ENCODE measurements at places on chromosomes 6 and 20.

DNA sequence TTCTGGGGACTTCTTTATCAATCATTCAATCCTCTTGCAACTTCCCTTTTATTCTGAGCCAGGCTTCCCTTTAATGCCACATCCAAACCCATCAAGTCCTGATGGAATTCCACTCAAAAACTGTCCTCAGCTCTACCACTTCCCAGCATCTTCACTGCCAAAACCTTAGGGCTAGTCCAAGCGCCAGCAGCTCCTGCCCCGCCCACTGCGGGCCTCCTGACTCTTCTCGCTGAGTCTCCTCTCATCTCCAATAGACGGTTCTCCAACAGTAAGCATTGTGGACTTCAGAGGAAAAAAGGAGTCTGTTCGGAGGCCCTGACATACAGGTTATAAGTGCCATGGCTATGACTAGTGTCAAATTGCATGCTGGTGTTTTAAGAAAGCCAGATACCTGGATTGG lies 38.7 kb upstream of the CNKSR3 start:
- DNase-seq: no peak

DNA sequence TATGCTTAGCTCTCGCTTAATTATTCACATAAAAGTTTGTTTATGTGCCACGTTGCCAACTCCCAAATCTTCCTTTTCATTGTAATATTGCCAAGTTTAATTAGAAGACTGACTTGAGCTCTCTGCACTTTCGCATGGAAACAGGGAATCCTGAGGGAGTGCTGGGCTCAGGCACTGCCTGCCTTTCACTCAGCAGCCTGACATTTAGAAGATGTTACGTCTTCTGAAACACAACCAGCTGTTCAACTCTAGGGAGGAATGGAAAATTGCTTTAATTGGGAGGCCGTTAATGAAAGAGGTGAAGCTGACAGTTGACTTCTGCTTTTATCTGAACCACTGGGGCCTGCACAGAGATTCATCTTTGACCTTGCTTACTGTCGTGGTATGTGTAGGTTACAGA lies 77.4 kb upstream of the MTHFD1L start:
- DNase-seq: no peak

GRCh38 chr20:17867131-17867925 lies 101.3 kb downstream of the SNX5 start:
- DNase-seq: no peak

DNA sequence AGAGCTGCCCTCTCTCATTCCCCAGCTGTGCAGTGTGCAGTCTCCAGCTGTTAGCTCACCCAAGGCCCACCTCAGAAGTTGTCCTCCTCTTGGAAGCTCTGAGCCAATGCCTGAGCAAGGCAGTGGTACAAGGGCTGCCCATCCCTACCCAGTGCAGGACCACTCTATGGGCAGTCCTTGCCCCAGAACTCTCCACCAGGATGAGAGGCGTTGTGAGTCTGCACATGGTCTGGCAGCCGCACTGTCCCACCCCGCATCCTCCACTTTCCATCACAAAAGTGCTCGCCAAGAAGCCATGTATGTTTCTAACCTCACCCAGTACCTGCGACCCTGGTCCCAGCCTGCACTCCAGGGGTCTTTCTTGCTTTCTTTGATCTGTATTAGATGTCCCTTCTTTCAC lies 175.1 kb upstream of the PMEPA1 start:
- DNase-seq: no peak

DNA sequence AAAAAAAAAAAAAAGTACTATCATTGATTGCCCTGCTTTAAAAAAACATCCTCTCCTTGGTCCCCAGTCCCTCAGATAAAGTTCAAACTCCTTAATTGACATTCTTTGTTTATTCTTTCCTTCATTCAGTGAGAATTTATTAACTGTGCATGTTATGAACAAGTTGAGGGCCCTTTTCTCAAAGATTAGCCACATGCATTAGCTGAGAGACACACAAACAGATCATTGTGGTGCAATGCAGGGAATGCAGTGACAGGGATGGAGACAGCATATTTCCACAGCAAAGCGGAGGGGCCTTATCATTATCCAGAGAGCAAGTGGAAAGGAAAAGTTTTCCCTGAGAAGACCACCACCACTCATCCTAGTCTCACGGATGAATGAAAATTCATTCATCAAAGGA lies 21.9 kb upstream of the IPCEF1 start:
- DNase-seq: no peak

- no peak for DNase-seq
These were observed 23.1 kb upstream of the RPN2 start for GRCh38 chr20:37155987-37156386.

DNA sequence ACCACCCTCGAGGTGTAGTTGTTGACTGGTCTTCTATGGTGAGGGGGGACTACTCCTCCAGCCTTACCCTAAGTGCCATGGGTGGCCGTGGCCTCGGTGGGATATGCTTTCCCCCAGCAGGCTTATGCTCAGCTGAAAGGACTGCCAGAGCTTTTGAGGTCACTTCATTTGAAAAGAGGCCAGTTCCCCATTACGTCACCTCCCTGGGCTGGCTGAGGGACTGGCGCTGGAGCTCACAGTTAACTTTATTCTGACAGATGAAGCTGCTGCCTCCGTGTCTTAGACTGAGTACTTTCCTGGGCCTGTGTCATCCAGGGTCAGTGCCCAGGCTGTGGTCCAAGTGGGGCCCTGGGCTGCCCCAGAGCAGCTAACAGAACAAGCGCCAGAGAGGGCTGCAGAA lies 42.8 kb upstream of the PCMTD2 start:
- no peak for DNase-seq

- DNase-seq: no peak
These were observed 13.8 kb upstream of the VIP start for GRCh38 chr6:152736687-152737273.

DNA sequence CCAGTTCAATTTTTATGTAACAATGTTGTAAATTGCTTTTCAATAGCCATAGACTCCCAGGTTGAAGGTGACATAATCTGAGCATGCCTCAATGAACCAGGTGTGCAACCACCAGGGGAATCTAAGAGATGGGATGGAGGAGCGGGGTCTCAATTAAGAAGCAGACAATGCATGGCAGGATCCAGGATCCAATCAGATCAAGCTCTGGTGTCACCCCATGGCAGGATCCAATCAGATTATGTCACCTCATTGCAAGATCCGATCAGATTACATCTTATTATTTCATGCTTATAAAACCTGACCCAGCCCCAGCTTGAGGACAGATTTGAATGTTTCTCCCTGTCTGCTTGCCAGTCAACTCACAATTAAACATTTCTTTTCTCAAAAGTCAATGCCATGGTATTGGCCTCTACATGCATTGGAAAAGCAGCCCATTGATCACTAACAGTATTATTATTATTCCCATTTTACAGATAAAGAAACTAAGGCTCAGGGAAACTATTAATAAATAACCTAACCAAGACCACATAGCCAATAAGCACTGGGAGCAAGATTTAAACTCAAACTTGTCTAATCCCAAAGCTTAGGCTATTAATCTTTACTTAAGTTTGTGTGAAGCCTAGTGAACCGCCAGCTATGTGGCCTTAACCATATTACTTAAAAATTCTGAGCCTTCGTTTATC lies 14.3 kb upstream of the SIRT5 start:
- no peak for DNase-seq

DNA sequence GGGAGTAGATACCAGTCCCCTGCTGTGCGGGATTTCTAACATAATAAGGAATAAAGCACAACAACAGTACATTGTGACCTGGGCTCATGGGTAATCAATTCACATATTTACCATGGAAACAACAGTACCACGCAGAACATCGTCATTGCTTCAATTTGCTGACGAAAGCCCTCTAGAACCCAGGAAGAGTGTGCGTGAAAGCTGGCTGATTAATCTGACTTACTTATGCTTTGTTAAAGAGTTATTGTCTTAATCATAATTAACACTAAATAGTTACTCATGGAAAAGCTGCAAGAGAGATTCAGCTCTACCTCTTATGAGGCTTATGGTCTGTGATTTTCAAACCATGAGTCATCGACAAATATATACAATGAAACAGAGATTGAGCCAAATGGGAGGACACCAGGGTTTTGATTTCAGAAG lies 644.3 kb upstream of the AGPAT4 start:
- no peak for DNase-seq

GRCh38 chr6:166747644-166748595 lies 120.9 kb upstream of the RPS6KA2 start:
- no peak for DNase-seq

- no peak for DNase-seq
These were observed 29.7 kb downstream of the GJA1 start for GRCh38 chr6:121465101-121465500.

- DNase-seq: no peak
These were observed 254.0 kb downstream of the GMDS start for GRCh38 chr6:1991332-1991878.

GRCh38 chr20:32536851-32537656 lies 48.1 kb downstream of the NOL4L start:
- DNase-seq: peak; percentile 56

- no peak for DNase-seq
These were observed 66.2 kb downstream of the SLC22A23 start for GRCh38 chr6:3390698-3391097.

DNA sequence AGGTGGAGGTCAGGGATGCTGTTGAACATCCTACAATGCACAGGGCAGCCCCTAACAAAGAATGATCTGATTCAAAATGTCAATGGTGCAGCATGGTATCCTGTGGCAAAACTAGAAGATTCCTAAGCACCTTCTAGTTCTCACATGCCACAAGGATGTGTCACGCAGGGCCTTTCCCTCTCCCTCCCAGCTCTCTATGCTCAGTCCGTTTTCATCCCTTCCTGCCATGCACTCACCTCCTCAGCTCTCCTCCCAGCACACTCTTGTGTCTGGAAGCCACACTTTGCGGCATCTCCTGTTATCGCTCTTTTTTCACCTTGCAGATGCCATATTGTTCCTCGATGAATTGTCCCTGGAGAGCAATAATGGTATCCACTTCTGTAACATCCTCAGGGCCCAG lies 263.4 kb downstream of the CDC5L start:
- DNase-seq: no peak

DNA sequence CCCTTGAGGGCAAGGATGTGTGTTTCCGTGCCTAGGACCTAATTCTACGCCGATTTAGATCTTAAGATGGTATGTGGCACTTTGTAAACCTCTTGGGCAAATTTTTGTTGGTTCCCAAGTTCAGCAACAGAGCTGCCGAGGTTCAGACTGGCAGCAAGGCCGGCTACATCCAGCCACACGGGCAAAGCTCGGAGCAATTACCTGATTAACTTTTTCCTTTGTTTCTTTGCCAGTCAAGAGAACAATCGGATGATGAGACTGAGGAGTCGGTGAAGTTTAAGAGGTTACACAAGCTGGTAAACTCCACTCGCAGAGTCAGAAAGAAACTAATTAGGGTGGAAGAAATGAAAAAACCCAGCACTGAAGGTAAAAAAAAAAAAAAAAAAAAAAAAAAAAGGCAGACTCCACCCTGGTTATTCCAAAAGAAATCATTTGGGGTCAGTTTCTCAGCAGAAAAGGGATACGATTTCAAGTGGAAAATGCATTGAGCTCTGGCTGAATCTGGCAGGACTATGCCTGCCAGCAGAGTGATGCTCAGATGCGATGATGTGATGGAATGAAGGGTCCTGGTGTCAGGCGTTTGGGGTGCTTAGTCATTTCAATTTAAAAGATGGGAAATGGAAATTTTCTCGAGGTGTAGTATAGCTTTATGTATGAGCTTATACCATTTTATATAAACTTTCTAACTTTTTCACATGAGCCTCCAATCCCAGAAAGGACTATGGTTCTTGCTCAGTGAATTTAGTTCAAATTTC lies 171.6 kb downstream of the SASH1 start:
- DNase-seq: no peak

DNA sequence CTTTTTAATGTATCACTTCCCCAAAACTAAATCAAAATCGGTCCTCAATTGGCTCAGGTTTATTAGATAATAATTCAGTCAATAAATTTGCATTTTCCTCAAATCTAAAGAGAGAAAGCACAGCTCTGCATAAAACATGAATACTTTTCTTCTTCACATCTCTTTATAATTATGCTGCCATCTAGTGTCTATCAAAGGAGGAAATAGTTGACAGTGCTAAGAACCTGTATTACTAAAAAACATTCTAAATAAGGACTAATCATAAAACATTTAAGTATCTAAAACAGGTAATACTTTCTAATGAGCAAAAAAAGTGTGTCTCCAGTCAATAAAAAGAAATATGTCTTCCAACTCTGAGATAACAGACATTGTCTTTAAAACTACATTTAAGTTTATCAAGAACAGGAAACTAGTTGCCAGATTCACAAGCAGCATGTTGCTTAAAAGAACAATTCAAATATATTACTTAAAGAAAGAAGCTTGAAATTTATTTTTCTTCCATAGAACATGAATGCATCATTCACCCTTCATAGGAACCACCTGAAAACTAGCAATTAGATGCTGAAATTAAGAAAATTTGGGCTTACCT lies 56.5 kb upstream of the DST start:
- DNase-seq: no peak

DNA sequence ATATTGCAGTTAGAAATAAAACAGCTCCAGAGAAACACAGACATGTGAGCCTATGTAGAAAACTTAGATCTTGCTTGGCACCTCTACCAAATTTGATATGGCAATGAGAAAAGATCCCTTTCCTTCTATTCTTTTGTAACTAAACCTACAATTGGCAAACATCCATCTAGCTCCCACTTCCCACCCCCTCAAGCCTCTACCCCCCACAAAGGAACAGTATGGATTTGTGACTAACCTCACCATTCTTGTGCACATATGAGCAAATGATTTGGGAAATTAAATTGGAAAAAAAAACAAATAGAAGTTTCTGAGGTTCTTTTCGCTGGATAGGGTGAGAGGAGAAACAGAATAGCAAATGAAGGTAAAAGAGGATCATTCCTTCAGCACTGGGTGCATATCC lies 85.8 kb upstream of the TIAM2 start:
- no peak for DNase-seq

- DNase-seq: no peak
These were observed 98.9 kb downstream of the KIF16B start for GRCh38 chr20:16474363-16474762.

DNA sequence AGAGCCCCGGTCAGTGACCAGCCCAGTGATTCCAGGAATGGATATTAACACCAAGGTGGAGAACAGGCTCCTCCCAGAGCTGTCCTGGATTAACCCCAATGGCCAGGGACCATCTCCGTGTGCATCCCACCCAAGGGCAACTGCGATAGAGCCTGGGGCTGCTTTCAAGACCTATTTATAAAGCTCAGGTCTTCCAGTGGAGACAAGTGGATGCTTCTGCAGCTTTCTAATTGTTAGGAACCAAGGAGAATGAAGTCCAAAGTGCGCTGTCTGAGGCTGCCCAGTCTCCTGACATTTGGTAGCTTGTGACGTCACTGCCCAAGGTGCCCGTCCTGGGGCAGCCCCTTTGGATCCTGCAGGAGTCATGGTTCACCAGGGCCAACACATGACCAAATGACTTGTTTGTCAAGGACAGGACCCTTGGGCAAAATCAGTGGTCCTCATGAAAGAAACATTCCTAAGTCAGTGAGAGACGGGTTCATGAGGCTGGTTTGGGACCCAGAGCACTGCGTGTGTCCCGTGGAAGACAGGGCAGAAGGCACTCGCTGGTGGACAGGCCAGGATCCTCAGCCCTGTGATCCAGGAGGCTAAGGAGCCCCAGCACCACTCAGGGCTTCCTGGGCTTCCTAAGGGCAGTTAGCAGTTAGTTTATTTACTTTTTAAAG lies 174.9 kb downstream of the ANKRD60 start:
- DNase-seq: no peak
